ENCODE measurements at places on chromosomes 3 and 15. TPM values are rescaled to one million over a fixed set of nuclear protein-coding genes. Genes with fewer than 3 reads are reported as not detected.

- H3K27ac ChIP-seq: no peak overlapping the region
- H3K4me3 ChIP-seq: no peak overlapping the region
- H3K36me3 ChIP-seq: no peaks in the 10 kb centered on the region
- peaks cover 8% of the 10 kb centered on the region for H3K27me3 ChIP-seq
Measured at GRCh38 chr3:160052385-160053047, 63.9 kb downstream of the IL12A start.

DNA sequence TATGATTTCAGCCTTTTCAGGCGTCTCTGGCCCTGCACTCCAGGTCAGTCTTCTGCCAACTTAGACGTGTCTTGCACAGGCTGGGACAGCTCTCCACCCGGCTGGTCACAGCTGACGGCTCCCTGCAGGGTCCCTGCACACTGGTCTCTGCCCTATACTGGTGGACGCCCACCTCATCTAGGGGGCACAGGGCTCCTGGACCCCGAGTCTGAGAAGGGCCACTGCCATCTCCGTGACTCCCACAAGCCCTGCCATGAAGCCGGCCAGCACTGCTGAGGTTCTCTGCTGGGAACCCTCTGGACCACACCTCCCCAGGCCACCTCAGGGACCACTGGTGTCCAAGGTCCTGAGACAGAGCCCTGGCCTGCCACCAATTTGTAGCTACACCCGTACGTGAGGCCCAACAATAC lies 40.5 kb downstream of the CYFIP1 start:
- no peak overlapping the region for H3K27ac ChIP-seq
- H3K4me1 ChIP-seq: peaks cover 5% of the 10 kb centered on the region
- H3K4me3 ChIP-seq: no peak overlapping the region
- no peak for DNase-seq
- no peaks in the 10 kb centered on the region for H3K27me3 ChIP-seq
- H3K36me3 ChIP-seq: peaks cover 13% of the 10 kb centered on the region

TGM4 gene
- total RNA-seq: not detected

- no peak overlapping the region for H3K4me3 ChIP-seq
- H3K36me3 ChIP-seq: no peaks in the 10 kb centered on the region
- no peaks in the 10 kb centered on the region for H3K4me1 ChIP-seq
- DNase-seq: no peak
- H3K27ac ChIP-seq: no peak overlapping the region
- H3K27me3 ChIP-seq: no peaks in the 10 kb centered on the region
Measured at GRCh38 chr15:42385980-42386700, 26.8 kb downstream of the CAPN3 start.

- H3K36me3 ChIP-seq: peaks cover 27% of the 10 kb centered on the region
- H3K4me1 ChIP-seq: peaks cover 6% of the 10 kb centered on the region
- no peak for DNase-seq
- H3K4me3 ChIP-seq: no peak overlapping the region
- no peaks in the 10 kb centered on the region for H3K27me3 ChIP-seq
Measured at GRCh38 chr3:27387625-27388024, 18.4 kb upstream of the NEK10 start.

DNA sequence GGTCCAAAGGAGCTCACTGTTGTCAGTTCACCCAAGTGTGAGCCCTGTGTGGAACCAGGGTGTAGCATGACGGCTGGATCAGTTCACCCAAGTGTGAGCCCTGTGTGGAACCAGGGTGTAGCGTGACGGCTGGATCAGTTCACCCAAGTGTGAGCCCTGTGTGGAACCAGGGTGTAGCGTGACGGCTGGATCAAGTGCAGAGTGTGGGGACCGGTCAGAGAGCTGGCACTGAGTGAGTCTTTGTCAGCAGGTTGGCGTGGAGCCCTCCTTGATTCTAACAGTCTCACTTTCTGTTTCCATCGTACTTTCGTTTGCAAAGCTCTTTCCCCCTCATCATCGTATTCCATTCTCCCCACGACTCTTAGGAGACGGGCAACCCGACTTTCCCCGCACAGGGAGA lies 57.9 kb upstream of the DLG1 start:
- no peak for DNase-seq
- H3K4me3 ChIP-seq: no peak overlapping the region
- no peaks in the 10 kb centered on the region for H3K4me1 ChIP-seq

ERICH6 gene
- not detected for total RNA-seq

HRG gene
- not detected for total RNA-seq

SEMA4B gene
- 17.5 TPM for total RNA-seq

DNA sequence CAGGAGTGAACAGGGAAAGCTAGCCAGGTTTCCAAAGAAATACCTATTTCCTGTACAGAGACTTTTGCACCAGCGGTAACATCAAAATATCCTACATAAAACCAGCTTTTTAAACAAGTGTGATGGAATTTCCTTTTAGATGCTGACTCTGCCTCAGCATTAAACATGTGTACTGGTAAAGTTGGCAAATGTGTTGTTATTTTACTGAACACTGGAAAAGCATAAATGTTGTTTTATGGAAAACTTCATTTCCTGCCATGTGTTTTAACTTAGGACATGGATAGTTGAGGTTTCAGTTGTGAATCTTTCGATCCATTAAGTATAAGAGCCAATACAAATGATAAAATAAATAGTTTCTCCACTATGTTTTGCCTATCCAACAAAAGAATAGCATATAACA lies 15.7 kb downstream of the OXNAD1 start:
- no peak overlapping the region for H3K4me3 ChIP-seq
- no peak overlapping the region for H3K27ac ChIP-seq
- H3K4me1 ChIP-seq: peaks cover 14% of the 10 kb centered on the region
- DNase-seq: no peak
- H3K36me3 ChIP-seq: peaks cover 30% of the 10 kb centered on the region
- no peaks in the 10 kb centered on the region for H3K27me3 ChIP-seq

GRCh38 chr3:108387063-108387462 lies 90.7 kb downstream of the HHLA2 start:
- H3K27me3 ChIP-seq: peaks cover 7% of the 10 kb centered on the region
- no peak overlapping the region for H3K4me3 ChIP-seq
- peaks cover 24% of the 10 kb centered on the region for H3K4me1 ChIP-seq
- DNase-seq: no peak
- no peak overlapping the region for H3K27ac ChIP-seq
